ENCODE measurements at places on chromosomes 2 and 18. TPM values are rescaled to one million over a fixed set of nuclear protein-coding genes. Genes with fewer than 3 reads are reported as not detected.

- no peak for DNase-seq
These were observed 12.2 kb downstream of the KANSL1L start for GRCh38 chr2:210159059-210159458.

DNA sequence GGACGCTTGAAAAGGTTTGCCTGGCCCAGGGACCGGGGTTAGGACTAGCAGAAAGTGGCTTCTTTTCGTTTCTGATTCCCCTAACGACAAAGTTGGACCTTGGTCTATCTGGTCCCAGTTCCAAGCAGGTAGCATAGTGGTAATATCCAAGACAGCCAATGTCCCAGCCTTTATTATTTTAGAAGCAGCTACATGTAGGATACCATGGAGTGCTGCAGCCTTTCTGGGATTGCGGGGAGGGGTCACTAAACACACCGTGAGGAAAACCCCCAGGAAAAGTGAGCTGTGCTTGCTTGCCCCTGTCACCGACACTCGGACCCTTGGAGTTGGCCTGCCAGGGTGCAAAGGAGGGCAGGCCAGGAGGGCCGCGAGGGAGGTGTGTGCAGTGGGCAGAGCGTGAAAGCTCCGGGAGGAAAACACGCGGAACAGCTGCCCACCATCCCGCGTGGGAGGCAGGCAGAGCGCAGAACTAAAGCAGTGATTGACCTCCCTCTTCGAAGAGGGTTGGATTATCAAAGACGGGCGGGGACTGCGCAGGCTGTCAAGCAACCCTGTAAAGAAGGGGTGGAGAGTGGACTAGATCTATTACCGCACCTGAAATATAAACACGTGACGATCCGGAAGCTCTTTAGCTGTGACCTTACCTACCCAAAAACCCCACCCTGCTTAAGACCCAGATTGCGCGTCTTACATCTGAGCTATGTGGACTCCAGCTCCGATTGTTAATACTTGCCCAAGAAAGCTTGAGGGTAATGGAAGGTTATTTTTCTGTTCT is 624 bp upstream of the MAP4K3 start:
- no peak for DNase-seq

GRCh38 chr2:169452080-169452479 is 27.2 kb upstream of the BBS5 start:
- peak; percentile 19 for DNase-seq

GRCh38 chr2:189104934-189105333 is 74.6 kb downstream of the COL5A2 start:
- no peak for DNase-seq

- DNase-seq, result no peak
These were observed 2.4 kb downstream of the PAIP2B start for GRCh38 chr2:71224457-71224856.

GRCh38 chr2:239539776-239540100 is 138.9 kb upstream of the HDAC4 start:
- DNase-seq, result no peak

GRCh38 chr2:235647877-235648276 is 154.0 kb downstream of the AGAP1 start:
- peak; percentile 70 for DNase-seq

The NEB gene
- 1,694 TPM for polyA plus RNA-seq

The AQP4 gene
- 0.32 TPM for polyA plus RNA-seq

The VWC2L gene
- polyA plus RNA-seq, result not detected

All from muscle of arm (tissue), 14 donors.